NCI-H1105 (cell line): ENCODE measurements at places on chromosomes 11 and 22.

DNA sequence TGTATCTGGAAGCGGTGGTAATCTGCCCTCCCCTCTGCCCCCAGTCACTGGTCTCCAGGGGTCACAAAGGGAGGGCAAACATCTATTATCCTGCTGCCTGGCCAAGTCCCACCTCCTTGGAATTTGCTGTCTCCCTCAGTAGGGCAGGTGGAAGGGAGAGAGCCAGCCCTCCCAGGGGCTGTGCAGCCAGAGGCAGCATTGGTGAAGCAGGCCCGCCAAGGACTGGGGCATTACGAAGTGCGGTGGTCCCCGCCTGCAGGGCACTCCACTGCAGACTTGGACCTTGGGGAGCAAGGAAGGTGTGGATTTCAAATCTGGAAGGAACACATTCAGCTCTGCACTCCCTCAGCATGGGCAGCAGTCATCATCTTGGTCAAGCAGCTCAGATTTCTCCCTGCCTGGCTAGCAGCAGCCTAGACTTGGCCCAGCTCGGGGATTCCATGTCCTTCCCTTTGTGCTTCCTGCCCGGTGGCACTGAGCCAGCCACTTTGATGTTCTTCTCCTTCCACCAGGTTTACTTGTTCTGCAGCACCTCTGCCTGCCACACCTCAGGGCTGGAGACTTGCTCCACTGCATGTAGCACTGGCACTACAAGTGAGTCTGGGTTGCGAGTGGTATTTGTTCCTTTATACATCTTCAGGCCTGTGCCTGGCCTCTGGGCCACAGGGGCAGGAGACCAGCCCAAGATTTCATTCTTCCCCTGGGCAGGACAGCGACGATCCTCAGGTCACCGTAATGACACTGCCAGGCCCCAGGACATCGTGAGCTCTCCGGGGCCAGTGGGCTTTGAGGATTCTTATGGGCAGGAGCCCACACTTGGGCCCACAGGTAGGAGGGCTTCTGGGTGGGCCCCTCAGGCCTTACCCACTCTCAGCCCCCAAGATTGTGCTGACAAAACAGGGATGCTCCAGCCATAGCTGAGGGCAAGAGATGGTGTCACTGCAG lies 7.4 kb downstream of the ZP1 start:
- no peak for DNase-seq

GRCh38 chr11:112734207-112734606 lies 227.0 kb upstream of the NCAM1 start:
- no peak for DNase-seq

DNA sequence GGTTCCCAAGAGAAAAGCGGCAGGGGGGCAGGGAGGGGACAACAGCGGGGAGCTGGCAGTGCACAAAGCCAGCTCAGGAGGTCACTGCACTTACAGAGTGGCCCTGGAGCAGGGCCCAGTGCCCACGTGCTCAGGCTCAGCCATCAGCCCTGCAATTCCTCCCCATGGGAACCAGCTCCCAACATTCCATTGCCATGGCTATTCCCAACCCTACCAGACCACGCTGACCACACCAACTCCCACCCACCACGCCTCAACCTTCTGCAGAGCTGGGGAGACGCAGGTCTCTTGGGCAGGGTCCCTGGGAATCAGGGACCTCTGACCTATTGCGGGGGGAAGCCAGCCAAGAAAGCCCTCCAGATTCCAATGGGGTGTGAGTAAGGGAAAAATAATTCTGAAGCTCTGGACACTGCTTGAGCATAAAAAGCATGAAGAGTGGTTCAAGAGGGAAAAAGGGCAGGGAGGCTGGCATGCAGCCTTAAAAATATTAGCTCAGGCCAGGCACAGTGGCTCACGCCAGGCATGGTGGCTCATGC lies 38.3 kb upstream of the TFIP11 start:
- no peak for DNase-seq

- no peak for DNase-seq
Measured at GRCh38 chr11:69442807-69443137, 38.7 kb upstream of the LINC01488 start.

- no peak for DNase-seq
Measured at GRCh38 chr11:128604723-128605122, 17.4 kb upstream of the ETS1 start.

- no peak for DNase-seq
Measured at GRCh38 chr11:118343981-118344515, at the start of gene CD3G. CD3G (plus strand) TSS chr11:118344344; CDS start chr11:118344424, 80 bp downstream.

DNA sequence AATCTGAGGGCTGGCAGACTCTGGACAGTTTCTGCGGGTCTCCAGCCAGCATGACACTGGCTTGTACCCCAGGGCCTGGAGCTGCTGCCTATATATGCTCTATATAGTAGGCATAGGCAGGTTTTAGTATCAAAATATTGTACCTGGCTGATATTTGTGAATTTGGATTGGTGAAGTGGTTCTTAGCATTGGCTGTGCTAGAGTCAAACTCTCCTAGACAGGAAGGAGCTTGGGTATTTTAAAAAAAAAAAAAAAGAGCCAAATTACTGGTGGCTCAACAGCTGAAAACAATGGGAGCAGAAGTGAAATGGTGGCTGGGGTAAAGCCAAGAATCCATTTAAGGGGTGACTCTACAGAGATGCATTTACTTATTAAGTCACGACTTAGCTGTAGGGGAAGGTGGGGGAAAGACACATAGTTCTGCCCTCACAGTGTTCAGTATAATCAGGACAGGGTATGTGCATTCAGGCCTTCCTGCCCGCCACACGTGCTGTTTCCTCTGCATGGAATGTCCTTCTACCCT lies 11.0 kb upstream of the MTFP1 start:
- no peak for DNase-seq

GRCh38 chr11:130087294-130087926 lies 17.7 kb downstream of the APLP2 start:
- no peak for DNase-seq

- no peak for DNase-seq
Measured at GRCh38 chr22:41350087-41350486, 31.7 kb upstream of the TEF start.

DNA sequence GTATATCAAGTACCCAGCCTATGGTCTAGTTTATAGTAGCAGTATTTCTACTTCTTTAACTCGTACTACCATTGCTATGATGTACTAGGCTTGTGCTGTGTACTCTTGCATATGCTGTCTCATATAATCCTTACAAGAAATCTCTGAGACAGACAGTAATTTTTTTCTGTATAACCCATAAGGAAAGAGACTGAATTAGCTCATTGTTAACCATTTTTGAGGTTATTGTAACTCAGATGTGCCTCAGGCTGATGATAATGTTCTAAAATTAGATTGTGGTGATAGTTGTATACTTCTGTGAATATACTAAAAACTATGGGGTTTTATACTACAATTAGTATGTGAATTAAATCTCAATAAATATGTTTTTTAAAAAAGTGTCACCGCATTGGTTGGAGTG lies 112.2 kb upstream of the RRM1 start:
- no peak for DNase-seq
